ENCODE measurements at places on chromosomes 1 and 21. TPM values are rescaled to one million over a fixed set of nuclear protein-coding genes. Genes with fewer than 3 reads are reported as not detected.
A peak's percentile ranks its signal among the peaks of the same experiment; 100 is the strongest.

Gene HES2
- 47.2 TPM for total RNA-seq

Gene LRRC7
- 0.14 TPM for total RNA-seq

Gene IL10
- total RNA-seq: not detected

- no peak for DNase-seq
Measured at GRCh38 chr1:206924592-206925105, 2.9 kb upstream of the FCMR start.

DNA sequence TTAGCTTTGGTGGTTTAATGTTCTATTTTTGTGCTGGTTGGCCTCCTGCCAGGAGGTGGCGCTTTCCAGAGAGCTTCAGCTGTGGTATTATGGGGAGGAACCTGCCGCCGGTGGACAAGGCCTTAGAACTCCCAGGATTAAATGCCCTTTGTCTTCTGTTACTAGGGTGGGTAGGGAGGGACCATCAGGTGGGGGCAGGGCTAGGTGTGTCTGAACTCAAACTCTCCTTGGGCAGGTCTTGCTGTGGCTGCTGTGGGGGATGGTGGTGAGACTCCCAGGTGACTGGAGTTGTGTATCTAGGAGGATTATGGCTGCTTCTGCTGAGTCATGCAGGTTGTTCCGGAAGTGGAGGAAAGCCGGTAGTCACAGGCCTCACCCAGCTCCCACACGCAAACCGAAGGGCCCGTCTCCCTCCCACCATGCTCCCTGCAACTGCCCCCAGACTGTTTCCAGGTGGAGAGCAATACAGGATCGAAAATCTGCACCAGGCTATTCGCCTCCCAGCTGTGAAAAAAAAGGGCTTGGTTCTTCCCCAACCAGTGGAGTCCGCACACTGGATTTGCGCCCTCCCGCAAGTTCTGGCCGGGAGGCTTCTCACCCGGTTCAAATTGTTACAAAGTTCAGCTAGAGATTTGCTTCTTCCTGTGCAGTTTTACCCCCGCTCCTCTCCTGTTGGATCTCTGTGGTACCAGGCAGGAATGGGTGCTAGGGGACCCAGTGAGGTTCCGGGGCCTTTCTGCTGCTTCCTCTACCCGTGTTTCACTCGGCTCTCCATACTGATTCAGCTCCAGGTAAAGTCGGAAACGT is 220.5 kb downstream of the CENPF start:
- no peak for DNase-seq

- DNase-seq: peak; percentile 96
Measured at GRCh38 chr21:41170859-41171609, 3.1 kb downstream of the BACE2 start.

- no peak for DNase-seq
Measured at GRCh38 chr1:245983294-245983967, 523.6 kb downstream of the SMYD3 start.

Gene PACC1
- total RNA-seq: 16.5 TPM

Gene MIER1
- 35.7 TPM for total RNA-seq

- no peak for DNase-seq
Measured at GRCh38 chr1:64433747-64434146, 36.2 kb upstream of the CACHD1 start.

DNA sequence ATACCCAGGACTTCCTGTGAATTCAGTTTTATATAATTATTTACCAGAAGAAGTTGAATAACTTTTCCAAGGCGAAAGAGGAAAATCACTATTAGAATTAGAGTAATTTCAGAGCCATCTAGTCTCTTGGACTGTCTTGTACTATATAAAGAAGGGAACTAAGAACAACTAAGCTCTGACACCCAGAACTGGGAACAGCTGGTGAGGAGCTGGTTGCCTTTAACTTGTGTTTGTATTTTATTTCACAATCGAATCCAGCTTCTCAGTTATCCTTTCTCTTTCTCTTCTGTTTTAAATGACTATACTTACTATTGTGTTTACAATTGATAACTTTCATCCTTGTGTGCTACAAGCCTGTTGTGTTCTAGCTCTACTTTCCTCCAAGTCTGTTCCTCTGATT is 8.4 kb downstream of the SNX27 start:
- no peak for DNase-seq

Gene PER3
- 6.4 TPM for total RNA-seq

DNA sequence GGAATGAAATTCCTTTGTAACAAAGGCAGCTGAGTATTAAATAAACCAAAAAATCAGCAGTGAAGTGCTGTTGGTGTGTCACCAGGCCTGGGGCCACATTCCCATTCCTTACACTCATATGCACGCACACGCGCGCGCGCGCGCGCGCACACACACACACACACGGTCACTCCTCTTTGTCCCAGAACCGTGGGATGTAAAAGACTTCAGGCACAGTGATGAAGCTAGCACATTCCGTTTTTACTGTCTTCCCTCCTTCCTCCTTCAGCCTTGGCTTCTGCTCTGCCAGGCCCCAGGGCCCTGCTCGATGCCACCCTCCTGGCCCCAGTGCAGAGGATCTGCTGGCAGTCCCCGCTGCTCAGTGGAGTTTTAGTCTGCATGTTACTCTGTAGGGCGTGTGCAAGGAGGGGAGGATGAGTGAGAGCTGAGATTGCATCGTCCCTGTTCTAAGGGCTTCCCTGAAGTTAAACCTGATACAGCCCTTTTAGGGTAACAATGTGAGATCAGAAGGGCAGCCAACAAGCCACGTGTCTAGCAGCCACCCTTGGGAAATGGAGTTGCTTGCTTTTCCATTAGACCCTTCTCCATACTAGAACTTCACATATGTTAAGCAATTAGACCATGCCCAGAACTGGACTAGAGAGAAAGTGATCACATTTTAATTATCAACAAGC is 71.7 kb upstream of the WDR26 start:
- DNase-seq: peak; percentile 41

GRCh38 chr1:173255214-173255813 is 48.2 kb upstream of the TNFSF4 start:
- DNase-seq: peak; percentile 21

Gene AMY1B
- total RNA-seq: not detected

DNA sequence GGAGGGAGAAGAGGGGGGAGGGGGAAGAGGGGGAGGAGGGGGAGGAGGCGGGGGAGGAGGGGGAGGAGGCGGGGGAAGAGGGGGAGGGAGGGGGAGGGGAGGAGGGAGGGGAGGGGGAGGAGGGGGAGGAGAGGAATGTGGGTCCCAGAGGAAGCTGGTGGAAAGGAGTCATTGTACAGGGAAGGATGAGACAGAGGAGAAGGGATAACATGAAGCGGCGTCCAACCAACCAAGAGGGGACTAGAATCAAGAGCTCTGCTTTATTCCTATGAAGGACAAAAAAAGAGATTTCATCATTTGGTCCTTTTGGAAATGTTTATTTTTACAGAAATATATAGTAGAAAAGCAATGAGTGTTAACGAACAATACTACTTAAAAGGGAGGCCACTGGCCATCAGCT is 24.5 kb downstream of the COA6 start:
- DNase-seq: no peak

Gene MED8
- 44.3 TPM for total RNA-seq

DNA sequence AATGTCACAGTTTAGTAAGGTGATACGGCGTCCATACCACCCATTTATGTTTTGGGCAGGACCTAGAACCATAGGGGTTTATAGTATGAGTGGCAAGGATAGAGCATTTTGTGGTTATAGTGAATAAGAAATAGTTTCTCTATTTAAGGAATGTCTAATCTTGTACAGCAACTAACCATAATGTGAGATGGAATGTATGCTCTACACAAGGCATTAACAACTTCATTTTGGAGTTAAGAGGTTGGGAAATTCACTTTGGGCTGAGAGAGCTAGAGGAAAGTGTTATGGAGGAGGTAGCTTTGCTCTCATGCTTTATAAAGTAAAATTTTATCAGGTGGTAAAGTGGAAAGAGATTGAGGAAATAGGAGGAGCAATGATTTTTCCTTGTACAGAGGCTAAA is 3.0 kb upstream of the MCL1 start:
- DNase-seq: no peak

DNA sequence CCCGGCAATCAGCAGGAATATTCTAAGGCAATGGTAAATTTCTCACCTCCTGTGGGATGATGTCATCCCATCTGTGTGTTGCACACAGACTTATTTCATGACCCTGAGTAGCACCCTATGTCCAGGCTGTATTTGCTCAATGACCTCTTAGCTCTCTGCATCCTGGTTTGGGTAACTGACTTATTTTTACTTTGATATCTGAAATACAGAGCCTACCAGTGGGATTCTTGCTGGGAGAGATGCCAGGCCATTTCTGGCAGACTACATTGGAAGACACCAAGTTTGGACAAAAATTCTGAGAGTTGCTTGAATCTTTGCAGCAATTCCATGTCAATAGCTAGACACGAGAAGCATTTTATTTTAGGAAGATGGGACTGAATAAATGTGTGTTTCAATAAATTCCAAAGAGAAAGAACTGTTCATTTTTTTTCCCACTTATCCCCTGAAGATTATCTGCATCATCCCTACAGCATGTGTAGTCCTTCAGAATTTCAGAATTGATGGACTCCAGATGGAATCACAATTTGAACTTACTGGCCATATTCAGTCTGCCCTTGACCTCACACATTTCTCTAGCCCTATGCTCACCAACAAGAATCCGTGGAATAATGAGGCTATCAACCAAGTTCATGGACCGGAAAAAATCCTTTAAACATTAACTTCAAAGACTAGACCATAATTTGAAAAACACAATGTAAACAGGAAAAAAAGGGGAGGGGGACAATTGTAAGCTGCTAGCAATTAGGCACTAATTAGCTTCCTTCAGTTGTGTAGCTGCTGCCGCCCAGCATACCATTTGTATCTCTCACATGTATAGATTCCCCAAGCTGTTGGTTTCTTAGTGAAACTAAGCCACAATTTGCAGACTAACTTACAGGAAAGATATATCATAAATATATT is 226.5 kb downstream of the HMCN1 start:
- no peak for DNase-seq

GRCh38 chr1:154775621-154776605 is 94.2 kb downstream of the KCNN3 start:
- DNase-seq: no peak

- no peak for DNase-seq
Measured at GRCh38 chr1:42930178-42931107, 28.2 kb downstream of the SLC2A1 start.
